ENCODE measurements at places on chromosomes 12 and 14. TPM values are rescaled to one million over a fixed set of nuclear protein-coding genes. Genes with fewer than 3 reads are reported as not detected.
A peak's percentile ranks its signal among the peaks of the same experiment; 100 is the strongest.

DNA sequence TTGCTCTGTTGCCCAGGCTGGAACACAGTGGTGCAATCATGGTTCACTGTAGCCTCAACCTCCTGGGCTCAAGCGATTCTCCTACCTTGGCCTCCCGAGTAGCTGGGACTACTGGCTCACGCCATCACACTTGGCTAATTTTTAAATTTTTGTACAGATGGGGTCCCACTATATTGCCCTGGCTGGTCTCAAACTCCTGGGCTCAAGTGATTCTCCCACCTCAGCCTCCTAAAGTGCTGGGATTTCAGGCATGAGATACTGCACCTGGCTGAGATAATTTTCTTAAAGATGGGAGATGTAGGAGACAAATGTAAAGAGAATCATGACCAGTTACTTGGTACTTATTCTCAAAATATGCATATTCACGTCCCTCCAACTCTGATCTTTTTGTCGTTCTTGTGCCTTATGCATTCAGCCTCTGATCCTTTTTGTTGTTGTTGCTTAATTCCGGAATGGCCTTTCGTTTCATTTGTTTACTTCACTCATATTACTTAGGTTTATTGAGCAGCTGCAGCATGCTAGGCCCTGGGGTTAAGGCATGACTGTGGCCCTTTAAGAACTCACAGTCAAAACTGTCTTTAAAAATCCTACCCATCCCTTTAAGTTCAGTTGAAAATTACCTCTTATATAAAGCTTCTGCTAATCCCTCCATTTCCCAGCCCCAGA is 8.9 kb downstream of the RBMS2 start:
- no peak for DNase-seq

- no peak for DNase-seq
These were observed 131.1 kb downstream of the CACNA1C start for GRCh38 chr12:2183556-2184541.

GRCh38 chr12:107845980-107846659 is 71.6 kb downstream of the ASCL4 start:
- DNase-seq, result no peak

DNA sequence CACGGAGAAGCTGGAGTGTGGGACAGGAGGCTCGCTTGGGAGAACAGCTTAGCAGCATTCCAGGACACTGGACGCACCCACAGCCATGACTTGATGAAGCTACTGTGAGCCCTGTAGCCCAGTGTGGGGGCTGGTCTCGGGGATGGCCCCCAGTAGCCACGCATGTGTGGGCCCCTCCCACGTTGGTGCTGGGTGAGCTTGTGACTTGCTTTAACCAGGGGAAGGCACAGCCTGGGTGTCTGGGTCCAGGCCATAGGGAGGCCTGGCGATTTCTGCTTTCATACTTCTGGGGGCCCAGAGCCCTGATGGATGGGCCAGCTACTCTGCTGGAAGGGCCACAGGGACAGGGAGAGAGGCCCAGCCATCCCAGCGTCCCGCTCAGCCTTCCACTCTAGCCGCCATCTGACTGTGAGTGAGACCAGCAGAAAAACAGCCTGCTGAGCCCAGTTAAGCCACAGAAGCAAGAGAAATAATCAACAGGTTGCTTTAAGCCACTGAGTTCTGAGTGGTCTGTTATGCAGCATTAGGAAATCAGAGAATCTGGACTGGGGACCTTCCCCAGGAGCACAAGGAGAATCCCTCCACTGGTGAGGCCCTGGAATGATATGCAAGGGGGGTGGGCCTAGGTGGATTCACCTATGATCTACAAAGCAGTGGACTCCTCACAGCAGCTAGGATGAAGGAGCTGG is 16.1 kb downstream of the DIO3 start:
- no peak for DNase-seq

DNA sequence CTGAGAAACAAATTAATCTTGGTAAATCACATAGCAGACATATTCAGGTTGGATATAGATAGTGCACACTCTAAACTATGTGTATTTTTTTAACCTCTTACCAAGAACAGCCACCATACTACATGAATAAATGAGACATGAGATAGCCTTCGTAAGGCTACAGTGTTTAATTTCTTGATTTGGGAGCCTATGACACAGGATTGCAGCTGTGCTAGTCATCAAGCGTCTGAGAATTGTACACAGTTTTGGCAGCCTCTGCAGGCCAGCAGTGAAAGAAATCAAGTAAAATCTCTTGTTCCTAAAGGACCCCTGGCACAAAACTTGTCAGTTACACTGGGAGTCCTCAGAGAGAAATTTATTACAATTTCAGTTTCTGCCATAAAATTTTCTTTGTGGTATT is 236.1 kb downstream of the C12orf50 start:
- no peak for DNase-seq

- DNase-seq, result no peak
These were observed 545 bp upstream of the GALNT9 start for GRCh38 chr12:132329720-132330548.

GRCh38 chr12:538731-539539 is 79.2 kb downstream of the B4GALNT3 start:
- DNase-seq, result no peak

DNA sequence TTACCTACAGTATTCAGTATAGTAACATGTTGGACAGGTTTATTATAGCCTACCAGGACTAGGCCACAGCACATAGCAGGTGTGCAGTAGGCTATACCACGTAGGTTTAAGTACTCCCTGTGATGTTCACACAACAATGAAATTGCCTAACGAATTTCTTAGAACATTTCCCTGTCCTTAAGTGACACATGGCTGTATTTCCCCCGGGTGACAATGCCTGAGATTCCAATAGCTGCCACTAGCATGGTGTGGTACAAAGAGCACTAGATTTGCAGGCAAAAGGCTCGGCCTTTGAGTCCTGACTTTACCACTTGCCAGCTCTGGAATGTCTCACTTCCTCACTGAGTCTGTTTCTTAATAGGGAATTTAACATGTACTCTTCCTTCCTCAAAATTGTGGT is 19.7 kb downstream of the PTPN21 start:
- DNase-seq, result no peak

GRCh38 chr12:20011200-20011599 is 357.1 kb upstream of the PDE3A start:
- no peak for DNase-seq

- no peak for DNase-seq
These were observed 47.5 kb downstream of the GALNT4 start for GRCh38 chr12:89476904-89477595.

- DNase-seq, result no peak
These were observed 2.4 kb downstream of the KRT73 start for GRCh38 chr12:52615912-52616311.

DNA sequence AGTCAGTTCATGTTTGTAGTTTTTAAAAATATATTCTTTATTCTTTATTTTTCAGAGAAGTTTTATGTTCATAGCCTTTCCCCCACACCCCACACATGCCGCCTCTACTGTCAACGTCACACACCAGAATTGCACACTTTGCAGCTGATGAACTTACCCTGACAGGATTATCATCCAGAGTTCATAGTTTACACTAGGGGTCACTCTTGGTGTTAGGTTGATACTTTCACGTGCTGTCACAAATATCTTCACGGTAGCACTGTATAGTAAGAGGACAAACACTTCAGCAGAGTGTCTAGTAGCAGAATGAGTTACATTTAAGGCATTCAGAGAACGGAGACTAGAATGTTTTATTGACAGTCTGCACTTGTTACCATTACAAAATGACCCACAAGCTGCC is 5.1 kb downstream of the DPPA3 start:
- no peak for DNase-seq

DNA sequence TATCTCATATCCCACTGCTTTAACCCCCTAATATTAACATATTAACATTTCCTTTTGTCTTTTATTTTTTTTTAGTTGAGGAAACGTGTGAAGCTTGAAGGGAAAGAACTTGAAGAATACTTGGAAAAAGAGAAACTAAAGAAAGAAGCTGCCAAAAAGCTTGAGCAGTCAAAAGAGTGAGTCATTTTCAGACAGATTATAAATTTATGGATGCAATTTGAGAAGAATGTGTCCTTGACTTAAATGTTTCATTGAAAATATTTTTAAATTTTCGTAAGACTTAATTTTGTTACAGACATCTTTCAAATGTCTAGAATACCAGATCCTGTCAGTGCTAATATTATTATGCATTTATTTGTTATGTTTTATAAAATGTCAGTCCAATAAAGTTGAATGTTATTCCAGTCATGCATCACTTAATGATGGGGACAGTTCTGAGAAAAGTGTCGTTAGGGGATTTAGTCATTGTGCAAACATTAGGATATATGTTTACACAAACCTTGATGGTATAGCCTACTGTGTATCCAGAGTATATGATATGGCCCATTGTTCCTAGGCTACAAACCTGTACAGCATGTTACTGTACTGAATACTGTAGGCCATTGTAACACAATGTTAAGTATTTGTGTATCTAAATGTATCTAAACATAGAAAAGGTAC is 32.6 kb downstream of the CPSF2 start:
- DNase-seq, result no peak

- no peak for DNase-seq
These were observed 236.7 kb downstream of the BCL11B start for GRCh38 chr14:99035268-99035667.

DNA sequence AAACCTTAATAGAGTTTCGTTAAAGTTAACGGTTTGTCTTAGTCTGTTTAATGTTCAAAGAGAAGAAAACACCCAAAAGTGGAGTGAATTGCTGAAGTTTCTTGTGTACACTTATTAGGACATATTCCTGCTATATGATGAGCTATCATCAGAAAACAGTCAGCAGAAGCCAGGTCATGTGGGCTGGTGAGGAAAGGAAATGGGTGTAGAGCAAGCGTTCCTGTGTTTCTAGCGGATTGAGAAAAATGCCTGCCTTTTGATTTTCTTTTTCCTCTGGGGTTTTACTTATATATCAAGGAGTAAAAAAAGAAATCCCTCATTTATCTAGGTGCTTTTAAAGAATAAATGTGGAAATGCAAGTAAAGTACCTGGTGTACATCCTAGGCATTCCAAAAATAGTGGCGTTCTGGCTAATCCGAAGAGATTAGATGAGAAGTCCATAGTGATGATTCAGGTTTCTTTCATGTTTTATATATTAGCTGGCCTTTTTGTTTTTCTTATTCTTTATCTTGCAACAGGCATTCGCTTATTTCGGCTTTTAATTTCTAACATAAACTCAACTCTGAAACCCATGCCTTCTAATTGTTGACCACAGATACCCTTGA is 50.7 kb downstream of the FLRT2 start:
- no peak for DNase-seq

DNA sequence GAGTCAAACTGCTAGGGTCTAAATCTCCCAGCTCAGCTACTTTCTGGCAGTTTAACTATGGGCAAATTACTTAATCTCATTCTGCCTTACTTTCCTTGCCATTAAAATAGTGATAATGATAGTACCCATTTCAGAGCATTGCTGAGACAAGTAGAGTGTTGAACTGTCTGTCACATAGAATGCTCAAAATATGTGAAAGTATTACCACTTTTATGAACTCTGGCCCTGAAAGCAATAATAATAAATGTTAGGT is 19.9 kb downstream of the SRGAP1 start:
- no peak for DNase-seq

DNA sequence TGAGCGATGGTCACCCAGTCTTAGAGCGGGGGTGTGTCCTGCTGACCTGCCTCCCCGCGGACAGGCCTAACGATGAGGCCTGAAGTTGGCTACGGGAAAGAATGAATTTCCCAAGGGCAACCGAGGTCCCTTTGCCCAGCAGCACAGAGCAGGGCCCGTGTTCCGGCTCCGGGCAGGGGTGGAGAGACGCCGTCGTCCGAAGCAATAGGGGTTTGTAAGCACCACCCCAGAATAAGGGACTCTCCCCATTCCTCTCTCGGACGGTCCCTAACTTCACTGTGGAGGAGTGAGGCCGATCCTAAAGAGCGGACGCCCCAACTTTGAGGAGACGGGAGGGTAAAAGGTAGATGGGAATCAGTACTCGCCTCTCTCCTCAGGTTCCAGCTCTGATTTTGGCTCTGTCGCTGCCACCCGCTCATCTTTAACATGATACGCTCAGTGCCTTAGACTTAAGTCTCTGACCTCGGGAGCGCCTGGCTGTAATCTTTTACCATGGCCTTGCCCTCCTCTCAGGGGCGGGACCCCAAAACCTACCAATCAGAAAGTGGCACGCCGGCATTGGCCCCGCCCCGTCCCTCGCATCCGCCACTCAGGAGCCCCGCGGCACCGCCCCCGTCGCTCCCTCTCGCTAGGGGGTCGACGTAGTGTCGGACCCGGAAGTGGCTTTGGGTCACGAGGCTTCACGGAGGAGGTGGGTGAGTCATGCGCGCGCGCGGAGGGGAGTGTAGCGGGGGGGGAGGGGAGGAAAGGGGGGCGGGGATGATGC is at the start of gene DDIT3:
Gene DDIT3 (minus strand): TSS at position 462 of the 766 bp plus-strand sequence. CDS start 3,108 bp downstream, outside the sequence.
- peak; percentile 100 for DNase-seq

DNA sequence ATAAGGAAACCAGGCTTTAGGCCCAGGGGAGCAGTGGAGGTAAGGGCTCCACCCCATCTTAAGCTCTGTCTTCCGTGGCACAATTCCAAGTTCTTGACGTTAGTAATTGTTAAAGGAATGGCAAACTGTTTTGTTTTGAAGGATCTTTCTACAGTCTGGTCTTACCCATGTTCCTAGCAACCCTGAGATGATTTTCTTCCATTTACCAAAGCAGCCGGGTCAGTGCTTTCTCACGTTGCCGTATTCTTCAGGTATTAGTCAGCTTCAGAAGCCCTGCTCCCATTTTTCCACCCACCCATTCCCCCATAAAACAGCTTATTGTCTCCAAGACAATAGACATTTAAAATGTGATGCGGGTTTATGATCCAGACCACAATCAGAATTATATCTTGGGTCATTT is 10.3 kb downstream of the NRIP2 start:
- DNase-seq, result no peak

- DNase-seq, result no peak
These were observed 215.6 kb downstream of the SLC6A15 start for GRCh38 chr12:84696908-84697540.

DNA sequence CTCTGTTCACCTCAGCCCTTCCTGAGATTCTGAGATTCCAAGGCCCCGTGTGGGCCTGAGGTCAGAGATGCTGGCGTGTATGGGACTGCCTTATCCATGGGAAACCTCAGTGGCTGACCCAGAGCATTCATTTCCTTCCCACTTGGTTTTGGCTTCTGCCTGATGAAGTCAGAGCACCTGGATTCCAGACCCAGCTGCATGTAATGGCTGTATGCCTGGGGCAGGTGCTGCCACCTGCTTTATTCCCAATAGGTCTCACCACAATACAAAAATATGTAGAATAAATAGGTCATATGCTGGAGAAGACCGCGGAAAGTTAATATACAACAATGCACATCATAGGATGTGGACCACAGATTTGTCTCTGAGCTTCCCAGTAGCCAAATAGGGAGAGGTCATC is 25.6 kb downstream of the FIGNL2 start:
- no peak for DNase-seq

C1QL4 gene
- total RNA-seq, result 0.44 TPM

LRRC10 gene
- total RNA-seq, result not detected

KRT73 gene
- total RNA-seq, result not detected

DPF3 gene
- total RNA-seq, result 0.32 TPM

DCAF4 gene
- 49.5 TPM for total RNA-seq

DAO gene
- not detected for total RNA-seq

RFX4 gene
- total RNA-seq, result not detected

ARL1 gene
- 89.1 TPM for total RNA-seq

LAG3 gene
- total RNA-seq, result 1.3 TPM
